ENCODE measurements at places on chromosomes 5 and 9.

GRCh38 chr9:20707708-20708107 lies 23.6 kb downstream of the FOCAD start:
- DNase-seq = no peak

DNA sequence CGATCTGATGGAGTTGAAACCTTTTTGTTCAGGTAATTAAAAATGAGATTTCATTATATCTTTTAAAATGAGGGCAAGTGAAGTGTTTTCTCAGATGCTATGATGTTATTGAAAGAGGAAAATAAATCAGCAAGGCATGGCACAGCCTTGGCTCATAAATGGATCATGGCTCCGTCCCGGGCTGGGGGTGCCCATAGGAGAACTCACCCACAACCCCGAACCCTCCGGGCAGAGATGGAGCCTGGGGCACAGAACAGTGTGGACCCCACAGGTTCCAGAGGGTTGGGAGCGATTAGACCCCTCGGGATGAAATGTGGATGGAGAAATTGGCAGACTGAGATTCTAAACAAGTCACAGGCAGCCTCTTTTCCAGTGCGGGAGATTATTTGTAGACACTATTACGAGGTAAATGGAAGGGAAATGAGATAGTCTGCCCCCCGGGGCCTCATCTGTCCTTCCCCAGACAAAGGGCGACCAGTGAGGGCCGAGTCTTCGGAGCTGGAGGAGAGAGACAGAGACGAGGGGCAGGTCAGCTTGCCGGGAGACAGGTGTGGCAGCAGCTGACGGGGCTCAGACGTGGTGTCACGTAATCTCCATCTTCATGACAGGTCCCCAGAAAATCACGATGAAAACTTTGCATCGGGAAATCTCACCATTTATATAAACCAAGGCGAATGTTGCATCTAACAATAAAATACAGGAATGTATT lies 33.7 kb downstream of the NDUFS6 start:
- DNase-seq = no peak

GRCh38 chr5:78793907-78794662 lies 145.5 kb upstream of the LHFPL2 start:
- no peak for DNase-seq

DNA sequence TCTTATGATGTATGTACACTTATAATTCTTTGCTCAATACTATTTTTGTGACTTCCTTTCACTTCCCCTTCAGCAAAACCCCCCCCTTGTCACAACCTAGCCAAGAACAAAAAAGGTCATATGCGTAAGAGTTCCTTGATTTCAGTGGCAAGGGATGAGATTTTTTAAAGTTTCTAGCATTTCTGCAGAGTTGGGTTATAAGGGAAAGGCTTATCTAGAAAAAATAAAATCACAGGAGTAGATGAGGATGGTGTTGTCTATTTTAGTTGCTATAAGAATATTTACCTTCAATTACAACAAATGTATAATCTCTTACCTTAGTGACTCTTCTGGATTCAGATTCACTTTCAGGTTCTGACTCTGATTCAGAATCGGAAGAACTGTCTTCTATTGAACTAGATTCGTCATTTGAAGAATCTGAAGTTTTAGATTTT lies 184.6 kb downstream of the AP3B1 start:
- no peak for DNase-seq

GRCh38 chr5:90601468-90601867 lies 42.9 kb downstream of the ADGRV1 start:
- no peak for DNase-seq

GRCh38 chr5:174424219-174425053 lies 299.9 kb upstream of the MSX2 start:
- no peak for DNase-seq

- DNase-seq = no peak
Observed at GRCh38 chr9:68702493-68702892, 2.5 kb upstream of the PIP5K1B start.

- DNase-seq = no peak
Observed at GRCh38 chr5:113022661-113023060, 46.1 kb downstream of the DCP2 start.

Measured in T-helper 1 cell (primary cell).